Stomach (tissue), 19 donors: ENCODE measurements at places on chromosomes 11 and 22. TPM values are rescaled to one million over a fixed set of nuclear protein-coding genes. Genes with fewer than 3 reads are reported as not detected.

EHF gene
- total RNA-seq, result 52.7 TPM

UBTFL1 gene
- not detected for total RNA-seq

DNA sequence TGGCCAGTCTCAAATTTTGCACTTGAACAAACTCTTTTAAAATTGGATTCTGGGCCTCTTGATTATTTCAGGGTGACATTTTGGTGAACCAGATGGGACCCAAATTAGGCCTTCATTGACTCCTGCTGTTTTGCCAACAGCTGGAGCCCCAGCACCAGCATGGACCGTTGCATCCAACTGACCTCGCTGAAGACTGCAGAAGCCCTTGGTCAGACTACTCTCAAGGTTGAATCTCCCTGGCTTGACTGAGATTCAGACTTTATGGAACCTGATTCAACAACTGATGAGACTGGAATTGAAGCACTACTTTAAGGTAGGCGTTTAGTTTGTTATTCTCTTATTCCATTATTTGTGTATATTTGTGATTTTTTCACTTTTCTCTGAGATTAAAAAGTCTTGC, 41.7 kb downstream of the NARS2 start:
- H3K4me3 ChIP-seq, result no peak overlapping the region
- no peak overlapping the region for H3K27ac ChIP-seq
- no peaks in the 10 kb centered on the region for H3K27me3 ChIP-seq
- H3K36me3 ChIP-seq, result no peaks in the 10 kb centered on the region

GRCh38 chr11:108496643-108497256, 1.4 kb downstream of the POGLUT3 start:
- H3K27me3 ChIP-seq, result no peaks in the 10 kb centered on the region
- no peaks in the 10 kb centered on the region for H3K36me3 ChIP-seq
- H3K4me1 ChIP-seq, result peaks cover 10% of the 10 kb centered on the region
- DNase-seq, result no peak
